IPS-NIHi11 (cell line): ENCODE measurements at places on chromosomes 2 and 18.
A peak's percentile ranks its signal among the peaks of the same experiment; 100 is the strongest.

DNA sequence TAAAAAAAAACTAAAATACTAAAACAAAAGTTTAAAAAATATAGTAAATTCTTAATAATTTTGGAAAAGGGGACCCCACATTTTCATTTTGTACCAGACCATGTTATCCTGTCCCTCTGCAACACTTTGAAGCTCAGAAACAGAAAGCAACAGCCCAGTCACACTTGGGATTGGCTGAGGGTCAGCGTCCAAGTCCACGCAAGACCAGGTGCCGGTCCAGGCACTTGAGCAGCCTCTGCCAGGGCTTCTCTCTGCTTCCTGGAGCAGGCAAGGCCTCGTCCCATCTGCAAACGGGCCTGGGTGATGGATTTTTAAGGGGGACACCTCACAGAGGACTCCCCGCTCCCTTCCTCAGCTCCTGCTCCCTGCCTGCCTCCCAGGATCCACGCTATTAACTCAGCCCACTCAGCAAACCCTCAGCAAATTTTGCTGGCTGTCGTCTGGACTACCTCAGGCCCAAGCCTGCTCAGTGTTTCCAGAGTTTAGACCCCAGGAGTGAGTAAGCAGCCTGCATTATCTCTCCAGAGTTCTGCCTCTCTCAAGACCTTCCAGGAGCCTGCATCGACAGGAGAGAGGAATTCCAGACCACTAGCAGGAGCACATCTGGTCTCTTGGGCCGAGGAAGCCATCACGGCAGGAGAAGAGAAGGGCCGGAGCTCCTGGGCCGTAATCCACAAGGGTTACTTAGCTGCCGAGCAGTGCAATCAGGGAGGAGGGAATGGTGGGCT is 88.7 kb upstream of the STPG4 start:
- no peak for DNase-seq

GRCh38 chr2:233056961-233057605 is 3.1 kb upstream of the INPP5D start:
- DNase-seq: no peak

DNA sequence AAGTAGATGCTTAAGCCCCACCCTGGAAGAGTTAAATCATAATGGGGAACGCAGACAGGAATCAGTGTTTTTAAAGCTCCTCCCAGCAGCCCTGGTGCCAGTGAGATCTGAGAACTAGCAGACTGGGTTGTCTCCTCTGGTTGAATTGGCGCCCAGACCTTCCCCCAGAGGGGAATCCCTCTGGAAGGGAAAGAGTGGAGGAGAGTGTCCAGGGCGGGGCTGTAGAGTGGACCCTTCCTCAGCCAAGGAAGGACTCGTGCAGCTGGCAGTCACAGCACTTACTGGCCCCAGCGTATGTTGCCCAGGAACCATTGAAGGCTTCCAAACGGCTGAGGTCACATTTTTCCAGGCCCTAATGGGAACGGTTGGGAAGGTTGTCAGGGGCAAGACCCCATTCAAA is 62.5 kb downstream of the TGOLN2 start:
- DNase-seq: no peak

DNA sequence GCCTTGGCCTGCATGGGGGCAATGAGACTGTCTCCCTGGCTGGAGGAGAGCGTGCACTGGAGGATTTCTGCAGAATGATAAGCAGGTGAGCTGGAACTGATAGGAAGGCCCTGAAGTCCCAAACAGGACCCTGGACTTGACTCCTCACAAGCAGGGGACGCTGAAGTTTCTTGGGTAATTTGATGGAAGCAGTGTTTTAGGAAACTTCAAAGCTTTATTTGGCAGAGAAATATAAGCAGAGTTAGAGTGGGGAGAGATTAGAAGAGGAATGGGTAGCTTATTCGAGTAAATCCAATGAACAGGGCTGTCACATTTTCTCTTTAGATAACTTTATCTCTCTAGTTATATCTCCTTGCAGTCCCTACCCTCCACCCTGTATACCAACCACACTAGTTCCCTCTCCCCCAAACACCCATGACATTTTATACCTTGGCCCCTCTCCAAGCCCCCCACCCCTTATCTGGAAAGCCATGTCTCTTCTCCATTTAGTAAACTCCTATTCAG is 73.6 kb upstream of the IGFBP5 start:
- DNase-seq: no peak

GRCh38 chr2:172427256-172427989 is at the start of gene ITGA6:
TSS of gene ITGA6 (plus strand) at chr2:172427586.
- peak; percentile 88 for DNase-seq

- DNase-seq: peak; percentile 80
These were observed 231.4 kb downstream of the LRRTM1 start for GRCh38 chr2:80073134-80073561.

DNA sequence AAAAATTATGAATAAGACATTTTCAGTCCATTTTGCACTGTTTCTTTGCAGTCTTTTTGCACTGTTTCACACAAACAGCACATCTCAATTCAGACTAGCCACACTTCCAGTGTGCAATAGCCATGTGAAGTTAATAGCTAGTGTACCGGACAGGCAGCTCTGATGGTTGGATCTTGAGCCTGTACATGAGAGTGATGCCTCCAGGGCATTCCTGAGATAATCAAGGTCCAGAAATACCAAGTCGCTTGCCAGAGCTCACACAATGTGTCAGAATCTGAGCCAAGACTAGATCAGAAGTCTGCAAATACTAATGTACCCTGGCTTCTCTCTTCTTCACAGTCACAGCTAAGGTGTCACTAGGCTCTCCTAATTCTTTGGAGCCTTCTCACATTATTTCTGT is 180.2 kb downstream of the OSR1 start:
- no peak for DNase-seq

- no peak for DNase-seq
These were observed 329.4 kb upstream of the RAB12 start for GRCh38 chr18:8279781-8280330.

DNA sequence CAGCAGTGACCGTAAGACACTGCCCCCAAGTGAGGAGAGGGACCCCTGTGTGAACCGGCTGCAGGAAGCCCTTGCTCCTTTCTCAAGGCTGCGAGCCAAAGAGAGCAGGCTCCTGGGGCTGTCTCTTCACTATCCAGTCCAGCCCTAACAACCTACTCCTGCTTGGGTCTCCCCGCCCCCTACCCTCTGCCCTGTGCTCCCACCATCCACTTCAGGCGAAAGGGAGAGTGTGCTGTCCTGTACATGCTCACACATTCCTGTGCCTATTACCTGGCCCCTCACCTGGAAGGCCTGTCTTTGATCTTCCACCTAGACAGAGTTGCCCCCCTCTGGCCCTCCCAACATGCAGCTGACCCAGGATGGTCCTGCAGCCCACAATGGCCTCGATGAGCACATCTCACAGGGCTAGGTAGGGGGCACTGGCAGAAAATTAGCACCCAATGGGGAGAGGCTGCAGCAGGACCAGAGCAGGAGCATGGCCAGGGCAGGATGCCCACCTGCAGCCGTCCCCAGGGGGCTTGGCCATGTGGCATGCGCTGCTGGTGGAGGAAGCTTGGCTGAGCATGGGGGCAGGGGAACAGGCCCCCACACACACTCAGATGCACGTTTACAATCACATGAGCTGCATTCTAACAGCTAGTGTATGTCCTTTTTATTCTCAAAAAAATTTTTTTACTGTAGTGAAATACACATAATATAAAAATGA is 93.5 kb downstream of the POLR1A start:
- DNase-seq: no peak

- DNase-seq: no peak
These were observed 239.9 kb upstream of the FOSL2 start for GRCh38 chr2:28152585-28153280.

- no peak for DNase-seq
These were observed 13.9 kb upstream of the GYPC start for GRCh38 chr2:126642031-126642430.

GRCh38 chr2:105237045-105237765 is 4.3 kb upstream of the GPR45 start:
- no peak for DNase-seq

- DNase-seq: no peak
These were observed 12.4 kb downstream of the IGFBP2 start for GRCh38 chr2:216645636-216645950.

GRCh38 chr2:12315224-12315623 is 401.5 kb upstream of the TRIB2 start:
- no peak for DNase-seq

DNA sequence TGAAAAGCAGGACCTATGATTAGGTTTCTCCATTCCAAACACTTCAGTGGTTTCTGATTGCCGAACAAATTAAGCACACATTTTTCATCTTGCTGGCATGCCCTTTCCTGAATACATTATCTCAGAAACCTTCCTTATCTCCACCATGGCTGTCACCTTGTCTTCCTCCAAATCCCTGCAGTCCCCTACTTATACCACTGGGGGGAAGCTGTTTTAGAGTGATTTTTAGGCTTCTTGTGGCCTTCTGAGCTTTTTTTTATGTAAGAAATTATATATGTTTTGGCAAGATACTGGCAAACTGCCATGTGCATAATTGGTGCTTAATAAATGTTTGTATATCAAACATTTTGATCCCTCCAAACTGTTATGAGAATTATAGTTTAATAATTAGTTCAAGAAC is 229.2 kb downstream of the MYT1L start:
- no peak for DNase-seq

DNA sequence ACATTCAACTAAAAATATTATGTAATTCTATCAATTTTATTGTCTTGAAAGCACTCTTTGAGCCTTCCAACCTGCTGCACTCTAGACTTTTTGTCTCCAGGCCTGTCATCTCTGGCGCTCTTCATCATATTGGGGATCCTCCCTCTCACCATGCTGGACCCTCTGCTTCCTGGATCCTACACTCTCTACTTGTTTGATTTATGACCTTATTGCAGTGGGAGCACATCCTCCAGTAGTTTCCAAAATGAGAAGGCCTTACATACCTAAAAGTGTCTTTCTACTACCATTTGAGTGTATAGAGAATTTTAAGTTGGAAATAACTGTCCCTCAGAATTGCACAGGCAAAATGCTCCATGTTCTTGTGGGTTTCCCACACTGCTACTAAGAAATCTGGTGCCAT is 25.2 kb downstream of the PNO1 start:
- DNase-seq: no peak

DNA sequence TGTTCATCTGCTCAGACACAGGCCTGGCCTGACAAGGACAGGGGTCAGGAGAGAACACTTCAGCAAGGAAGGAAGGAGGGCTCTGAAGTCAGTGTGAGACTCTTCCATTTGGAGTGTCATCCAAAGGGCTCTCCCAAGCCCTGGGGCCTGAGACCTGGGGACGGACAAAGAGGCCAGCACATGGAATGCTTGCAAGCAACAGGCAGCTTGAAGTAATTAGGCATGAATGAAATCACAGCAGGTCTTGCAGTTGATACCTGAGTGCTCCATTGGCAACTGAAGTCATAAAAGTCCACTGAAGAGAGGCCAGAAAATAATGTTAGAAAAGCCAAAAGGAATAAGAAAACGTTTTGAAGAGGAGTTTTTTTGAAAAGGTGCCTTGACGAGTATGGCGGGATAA is 231.7 kb downstream of the VAPA start:
- peak; percentile 29 for DNase-seq

DNA sequence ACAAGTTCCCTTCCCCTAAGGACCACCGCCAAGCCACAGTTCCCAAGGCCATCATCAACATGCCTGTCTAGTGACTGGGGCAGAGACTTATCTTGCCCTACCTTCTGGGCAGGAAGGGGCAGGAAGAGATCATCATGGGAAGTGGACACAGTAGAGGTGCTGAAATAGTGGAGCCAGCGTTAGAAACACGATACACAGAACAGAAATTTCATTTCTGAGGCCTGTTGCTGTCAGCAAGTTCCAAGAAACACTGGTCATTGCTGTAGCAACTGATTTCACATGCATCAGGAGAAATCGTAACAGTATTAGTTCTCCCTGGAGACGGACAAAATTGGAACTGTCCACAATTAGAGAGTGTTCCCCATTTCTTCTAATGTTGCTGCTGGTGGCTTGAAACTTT is 83.0 kb downstream of the COLEC12 start:
- no peak for DNase-seq

GRCh38 chr2:1253629-1254028 is 159.6 kb upstream of the TPO start:
- DNase-seq: no peak

DNA sequence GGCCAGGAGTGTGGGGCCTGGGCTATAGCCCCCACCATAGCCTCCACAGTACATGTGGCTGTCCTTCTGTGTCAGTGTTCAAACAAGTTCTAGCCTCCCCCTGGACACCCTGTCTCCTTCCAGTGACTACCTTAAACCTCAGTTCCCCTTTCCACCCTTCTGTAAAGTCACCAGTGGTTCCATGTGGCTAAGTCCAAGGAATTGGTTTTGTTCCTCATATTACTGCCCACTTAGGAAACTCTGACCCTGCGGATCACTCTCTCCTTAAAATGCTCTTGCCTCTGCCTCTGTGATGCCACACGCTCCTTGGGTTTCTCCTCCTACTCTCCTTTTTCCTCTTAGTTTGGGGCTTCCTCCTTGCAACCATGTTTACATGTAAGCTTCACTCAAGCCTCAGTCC is 27.8 kb upstream of the REL start:
- DNase-seq: no peak

- no peak for DNase-seq
These were observed 10.8 kb downstream of the IL1RL1 start for GRCh38 chr2:102321941-102322719.

DNA sequence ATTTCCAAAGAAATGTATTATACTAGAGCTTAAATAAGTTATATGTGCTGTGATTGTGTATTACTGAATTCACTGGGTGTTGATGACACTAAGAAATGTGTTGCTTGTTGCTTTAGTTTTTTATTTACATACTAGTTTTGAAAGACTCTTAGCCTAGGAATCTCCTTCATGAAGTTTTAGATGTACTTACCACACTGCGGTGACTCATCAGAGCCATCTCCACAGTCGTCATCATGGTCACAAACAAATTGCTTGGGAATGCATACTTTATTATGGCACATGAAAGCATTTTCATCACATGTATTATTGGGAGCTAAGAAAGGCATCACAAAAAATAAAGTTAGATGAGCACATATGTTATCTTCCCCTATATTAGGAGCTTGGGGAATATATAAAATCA is 1624.2 kb downstream of the LRP1B start:
- no peak for DNase-seq

GRCh38 chr2:162449471-162449870 is 105.5 kb downstream of the GCA start:
- DNase-seq: no peak
